ENCODE measurements at places on chromosomes 5 and 9. TPM values are rescaled to one million over a fixed set of nuclear protein-coding genes. Genes with fewer than 3 reads are reported as not detected.

Gene NR5A1
- polyA plus RNA-seq: not detected

Gene UBAC1
- 31.7 TPM for polyA plus RNA-seq

Gene ACOT12
- polyA plus RNA-seq: 0.34 TPM

Gene SLC25A2
- not detected for polyA plus RNA-seq

Gene FLT4
- 11.7 TPM for polyA plus RNA-seq

Gene F2RL1
- polyA plus RNA-seq: 0.71 TPM

Gene ISL1
- polyA plus RNA-seq: not detected

Gene ZNF474
- polyA plus RNA-seq: 1.6 TPM

Gene SOX30
- 0.35 TPM for polyA plus RNA-seq

Gene GCNT4
- 0.08 TPM for polyA plus RNA-seq

Gene SOWAHA
- 0.04 TPM for polyA plus RNA-seq

Gene ENTPD8
- 0.28 TPM for polyA plus RNA-seq

Gene OR1Q1
- not detected for polyA plus RNA-seq

Gene PCDHGA5
- 2.9 TPM for polyA plus RNA-seq

Gene SEMA6A
- 32.9 TPM for polyA plus RNA-seq

Measured in muscle of back (tissue), 13 donors.